ENCODE measurements at places on chromosomes 7 and 10. TPM values are rescaled to one million over a fixed set of nuclear protein-coding genes. Genes with fewer than 3 reads are reported as not detected.

The OTUD1 gene
- 5.2 TPM for total RNA-seq

The WIPF3 gene
- not detected for total RNA-seq

The TAC1 gene
- total RNA-seq: not detected

The MDFIC gene
- total RNA-seq: 20.9 TPM

The TAS2R41 gene
- not detected for total RNA-seq

The HOXA6 gene
- total RNA-seq: 4.0 TPM

The SUV39H2 gene
- 21.3 TPM for total RNA-seq

The CYP17A1 gene
- not detected for total RNA-seq

The ARPC1B gene
- 500 TPM for total RNA-seq

The MTURN gene
- total RNA-seq: 9.5 TPM

Data from vein endothelial cell (primary cell).